A549 treated with ZK216348 at 1 μM for 4 hours (cell line): ENCODE measurements at places on chromosomes 3 and 15. TPM values are rescaled to one million over a fixed set of nuclear protein-coding genes. Genes with fewer than 3 reads are reported as not detected.

The WDR93 gene
- total RNA-seq, result 0.09 to 0.64 TPM (median 0.18 TPM) in 5 replicates

The CLDN18 gene
- total RNA-seq, result not detected in 5 replicates

The TICRR gene
- total RNA-seq, result 10.0 to 14.1 TPM (median 13.3 TPM) in 5 replicates

The PGBD4 gene
- 1.1 to 1.8 TPM (median 1.6 TPM) in 5 replicates for total RNA-seq

The CCR3 gene
- total RNA-seq, result not detected in 5 replicates
